Activated naive CD8-positive, alpha-beta T cell treated with anti-CD3 and anti-CD28 coated beads, Interleukin-2, amount 10 ng/mL, durations not matched to agents 7 days and 5 days (primary cell): ENCODE measurements at places on chromosomes 3 and 15. TPM values are rescaled to one million over a fixed set of nuclear protein-coding genes. Genes with fewer than 3 reads are reported as not detected.
A peak's percentile ranks its signal among the peaks of the same experiment; 100 is the strongest.

- no peak for DNase-seq
- peaks cover 8% of the 10 kb centered on the region for H3K27me3 ChIP-seq
- peaks cover 5% of the 10 kb centered on the region for H3K4me1 ChIP-seq
Measured at GRCh38 chr3:140724856-140725812, 47.3 kb downstream of the TRIM42 start.

GRCh38 chr3:2511356-2511755 is 412.7 kb downstream of the CNTN4 start:
- H3K4me3 ChIP-seq: no peak overlapping the region
- no peak for DNase-seq
- H3K27ac ChIP-seq: no peak overlapping the region

GRCh38 chr3:162764808-162765071 is 1268.1 kb downstream of the OTOL1 start:
- H3K4me1 ChIP-seq: no peaks in the 10 kb centered on the region
- no peaks in the 10 kb centered on the region for H3K36me3 ChIP-seq
- no peak overlapping the region for H3K4me3 ChIP-seq
- no peak overlapping the region for H3K27ac ChIP-seq
- H3K27me3 ChIP-seq: no peaks in the 10 kb centered on the region

Gene CFAP100
- not detected for total RNA-seq

Gene MOBP
- total RNA-seq: not detected

Gene PLSCR2
- total RNA-seq: not detected

- H3K27me3 ChIP-seq: peaks cover 64% of the 10 kb centered on the region
- H3K36me3 ChIP-seq: peaks cover 4% of the 10 kb centered on the region
- no peak overlapping the region for H3K4me3 ChIP-seq
Measured at GRCh38 chr15:95295896-95296625, 1034.4 kb upstream of the NR2F2 start.

Gene UROC1
- total RNA-seq: not detected

GRCh38 chr3:48426944-48427629 is 2.8 kb downstream of the PLXNB1 start:
- no peak overlapping the region for H3K4me3 ChIP-seq
- H3K27me3 ChIP-seq: peaks cover 19% of the 10 kb centered on the region
- peaks cover 3% of the 10 kb centered on the region for H3K36me3 ChIP-seq
- H3K27ac ChIP-seq: no peak overlapping the region

DNA sequence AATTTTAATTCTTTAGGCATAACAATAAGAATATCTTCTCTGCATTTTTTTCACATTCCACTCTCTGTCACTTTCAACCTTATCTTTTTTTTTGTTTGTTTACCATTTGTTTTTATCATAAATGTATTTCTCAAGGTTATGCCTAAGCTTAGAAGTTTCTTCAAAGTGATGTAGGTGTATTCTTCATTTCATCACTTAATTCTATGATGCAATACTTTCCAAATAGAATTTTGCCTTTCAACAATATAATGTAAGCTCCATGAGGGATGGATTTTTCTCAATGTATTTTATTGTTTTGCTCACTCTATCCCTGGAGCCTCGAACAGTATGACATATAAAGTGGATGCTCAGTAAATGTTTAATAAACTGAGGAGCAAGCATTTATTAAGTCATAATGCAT is 444.9 kb downstream of the EPHA6 start:
- no peaks in the 10 kb centered on the region for H3K27me3 ChIP-seq
- H3K36me3 ChIP-seq: no peaks in the 10 kb centered on the region
- no peak overlapping the region for H3K4me3 ChIP-seq

- H3K36me3 ChIP-seq: no peaks in the 10 kb centered on the region
- H3K27ac ChIP-seq: no peak overlapping the region
- peaks cover 9% of the 10 kb centered on the region for H3K27me3 ChIP-seq
- DNase-seq: no peak
Measured at GRCh38 chr3:159881208-159881607, 107.4 kb upstream of the IL12A start.

- no peak for DNase-seq
- H3K36me3 ChIP-seq: no peaks in the 10 kb centered on the region
- no peak overlapping the region for H3K4me3 ChIP-seq
- no peaks in the 10 kb centered on the region for H3K27me3 ChIP-seq
Measured at GRCh38 chr15:99981839-99982658, 248.8 kb upstream of the LYSMD4 start.

Gene SAMD7
- total RNA-seq: not detected

- no peak for DNase-seq
- no peaks in the 10 kb centered on the region for H3K4me1 ChIP-seq
- H3K4me3 ChIP-seq: no peak overlapping the region
- no peaks in the 10 kb centered on the region for H3K36me3 ChIP-seq
- H3K27ac ChIP-seq: no peak overlapping the region
- no peaks in the 10 kb centered on the region for H3K27me3 ChIP-seq
Measured at GRCh38 chr3:124174910-124175874, 183.3 kb upstream of the ROPN1 start.

DNA sequence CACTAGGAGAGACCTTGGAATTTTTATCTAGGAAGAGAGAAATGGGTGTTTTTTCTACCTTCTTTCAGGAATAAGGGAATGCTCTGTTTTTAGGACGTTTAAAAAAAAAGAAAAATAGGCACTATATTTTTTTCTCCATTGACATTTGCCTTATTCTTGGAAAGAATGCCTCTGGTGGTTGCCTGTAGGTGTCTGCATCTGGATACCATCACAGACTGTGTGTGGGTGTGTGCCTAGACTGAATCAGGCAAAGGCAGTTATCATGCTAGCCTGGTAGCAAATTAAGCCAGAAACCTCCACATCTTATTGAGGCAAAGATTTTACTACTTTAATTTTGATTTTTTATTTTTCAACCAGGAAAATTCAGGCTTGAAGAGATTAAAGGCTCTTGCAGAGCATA is 513.6 kb upstream of the KCNMB2 start:
- no peak overlapping the region for H3K4me3 ChIP-seq
- H3K27me3 ChIP-seq: no peaks in the 10 kb centered on the region
- no peak overlapping the region for H3K27ac ChIP-seq
- DNase-seq: no peak

- no peak for DNase-seq
- H3K27me3 ChIP-seq: peaks cover 27% of the 10 kb centered on the region
- H3K4me1 ChIP-seq: no peaks in the 10 kb centered on the region
- H3K36me3 ChIP-seq: no peaks in the 10 kb centered on the region
Measured at GRCh38 chr15:72833561-72833960, 50.0 kb upstream of the ADPGK start.

DNA sequence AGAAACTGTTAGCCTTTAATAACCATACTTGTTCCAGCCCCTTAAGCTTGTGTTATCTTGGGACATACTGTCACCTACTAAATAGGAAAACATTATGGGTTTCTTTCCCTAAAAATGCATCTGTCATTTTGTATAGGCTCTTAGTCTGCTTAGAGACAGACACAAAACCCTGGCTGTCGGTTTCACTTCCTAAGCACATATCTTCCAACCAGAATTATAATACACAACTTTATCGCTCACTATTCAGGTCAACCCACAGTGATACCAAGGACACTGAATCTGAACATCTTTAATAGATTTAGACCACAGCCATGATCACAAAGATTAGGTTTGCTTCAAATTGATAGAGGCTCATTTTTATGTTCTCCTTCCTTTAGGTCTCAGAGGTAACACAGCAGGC is 111.8 kb downstream of the CFAP20DC start:
- no peaks in the 10 kb centered on the region for H3K4me1 ChIP-seq
- H3K27ac ChIP-seq: no peak overlapping the region
- H3K36me3 ChIP-seq: no peaks in the 10 kb centered on the region
- H3K27me3 ChIP-seq: no peaks in the 10 kb centered on the region
- no peak overlapping the region for H3K4me3 ChIP-seq

- H3K4me3 ChIP-seq: no peak overlapping the region
- peaks cover 3% of the 10 kb centered on the region for H3K4me1 ChIP-seq
- no peaks in the 10 kb centered on the region for H3K36me3 ChIP-seq
- DNase-seq: no peak
Measured at GRCh38 chr3:197335428-197336132, 37.2 kb upstream of the DLG1 start.

GRCh38 chr15:92714077-92714476 is 58.5 kb upstream of the FAM174B start:
- H3K4me3 ChIP-seq: peak overlapping the region; percentile 74
- DNase-seq: no peak
- no peak overlapping the region for H3K27ac ChIP-seq
- H3K4me1 ChIP-seq: peaks cover 7% of the 10 kb centered on the region

GRCh38 chr15:71780115-71780976 is 30.0 kb upstream of the NR2E3 start:
- H3K36me3 ChIP-seq: no peaks in the 10 kb centered on the region
- no peak for DNase-seq
- no peak overlapping the region for H3K4me3 ChIP-seq
- H3K4me1 ChIP-seq: no peaks in the 10 kb centered on the region
- no peak overlapping the region for H3K27ac ChIP-seq

- H3K4me1 ChIP-seq: peaks cover 53% of the 10 kb centered on the region
- no peaks in the 10 kb centered on the region for H3K27me3 ChIP-seq
- H3K27ac ChIP-seq: peak within 1 kb of the TSS; percentile 98
Measured at GRCh38 chr3:13420045-13420830, at the start of gene NUP210. Gene NUP210 (minus strand): TSS chr3:13420322. CDS start chr3:13420226, 96 bp downstream.

GRCh38 chr15:85681386-85681785 is 113.3 kb downstream of the KLHL25 start:
- peaks cover 23% of the 10 kb centered on the region for H3K36me3 ChIP-seq
- H3K4me3 ChIP-seq: no peak overlapping the region
- peaks cover 5% of the 10 kb centered on the region for H3K4me1 ChIP-seq
- no peak overlapping the region for H3K27ac ChIP-seq
- no peak for DNase-seq

- H3K27ac ChIP-seq: no peak overlapping the region
- H3K36me3 ChIP-seq: no peaks in the 10 kb centered on the region
- peaks cover 10% of the 10 kb centered on the region for H3K27me3 ChIP-seq
- DNase-seq: no peak
Measured at GRCh38 chr3:142595581-142595950, 627 bp upstream of the PLS1 start.

Gene GJD2
- total RNA-seq: not detected

Gene NISCH
- 125 TPM for total RNA-seq

DNA sequence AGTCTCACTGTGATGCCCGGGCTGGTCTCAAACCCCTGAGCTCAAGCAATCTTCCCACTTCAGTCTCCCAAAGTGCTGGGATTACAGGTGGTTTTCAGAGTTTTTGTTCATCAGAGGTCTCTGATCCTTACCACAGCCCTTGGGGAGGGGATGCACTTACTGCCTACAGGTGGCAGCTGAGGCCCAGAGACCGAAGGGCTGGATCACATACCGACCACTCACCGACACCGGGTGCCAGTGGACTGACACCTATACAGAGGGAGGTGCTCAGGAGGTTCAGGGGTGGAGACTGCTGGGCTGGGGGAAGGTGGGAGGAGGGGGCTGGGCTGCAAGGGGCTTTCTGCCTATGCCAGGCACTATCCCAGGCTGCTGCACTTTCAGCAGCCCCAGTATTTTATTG is 19.5 kb downstream of the DUSP7 start:
- H3K27ac ChIP-seq: no peak overlapping the region
- no peaks in the 10 kb centered on the region for H3K27me3 ChIP-seq
- peaks cover 2% of the 10 kb centered on the region for H3K4me1 ChIP-seq

Gene POLQ
- 25.9 TPM for total RNA-seq

GRCh38 chr3:149820183-149820582 is 7.2 kb downstream of the RNF13 start:
- H3K4me1 ChIP-seq: peaks cover 24% of the 10 kb centered on the region
- DNase-seq: no peak
- no peak overlapping the region for H3K4me3 ChIP-seq
- H3K36me3 ChIP-seq: peaks cover 25% of the 10 kb centered on the region
- H3K27me3 ChIP-seq: no peaks in the 10 kb centered on the region

GRCh38 chr15:70195171-70195570 is 97.5 kb upstream of the TLE3 start:
- H3K4me3 ChIP-seq: no peak overlapping the region
- H3K4me1 ChIP-seq: no peaks in the 10 kb centered on the region
- no peak overlapping the region for H3K27ac ChIP-seq
- peaks cover 2% of the 10 kb centered on the region for H3K27me3 ChIP-seq
- no peaks in the 10 kb centered on the region for H3K36me3 ChIP-seq
- no peak for DNase-seq

DNA sequence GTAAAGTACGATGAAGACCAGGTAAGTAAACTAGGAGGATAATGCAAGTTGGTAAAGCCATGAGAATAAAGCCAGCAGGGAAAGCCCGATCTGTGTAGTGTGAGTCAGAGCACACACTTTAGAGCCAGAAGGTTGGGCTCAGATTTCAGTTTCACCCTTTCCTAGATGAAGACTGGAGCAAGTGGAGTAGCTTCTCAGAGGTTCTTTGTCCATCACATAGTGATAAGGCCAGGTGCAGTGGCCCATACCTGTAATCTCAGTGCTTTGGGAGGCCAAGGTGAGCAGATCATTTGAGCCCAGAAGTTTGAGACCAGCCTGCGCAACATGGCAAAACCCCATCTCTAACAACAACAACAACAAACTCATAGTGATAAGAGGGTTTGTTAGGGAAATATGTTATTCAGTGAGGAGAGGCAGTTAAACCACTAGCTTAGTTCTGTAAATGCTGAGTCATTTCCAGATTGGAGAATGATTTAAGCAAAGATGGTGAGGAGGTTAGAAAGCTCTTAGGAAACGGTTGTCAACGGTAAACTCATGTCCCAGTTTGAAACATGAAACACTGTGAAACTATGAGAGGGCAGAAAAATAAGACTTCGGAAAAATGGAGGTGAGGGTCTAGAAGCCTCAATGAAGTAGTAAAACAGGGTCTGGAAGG is 39.0 kb downstream of the IL12A start:
- H3K4me3 ChIP-seq: no peak overlapping the region
- H3K27ac ChIP-seq: peak overlapping the region; percentile 50
- H3K36me3 ChIP-seq: no peaks in the 10 kb centered on the region

- no peak overlapping the region for H3K27ac ChIP-seq
- no peaks in the 10 kb centered on the region for H3K36me3 ChIP-seq
- H3K27me3 ChIP-seq: no peaks in the 10 kb centered on the region
- H3K4me1 ChIP-seq: no peaks in the 10 kb centered on the region
- H3K4me3 ChIP-seq: no peak overlapping the region
Measured at GRCh38 chr3:140595295-140595694, 82.6 kb upstream of the TRIM42 start.

Gene ARGFX
- not detected for total RNA-seq

Gene MB21D2
- 4.3 TPM for total RNA-seq

Gene DIS3L
- total RNA-seq: 27.8 TPM

DNA sequence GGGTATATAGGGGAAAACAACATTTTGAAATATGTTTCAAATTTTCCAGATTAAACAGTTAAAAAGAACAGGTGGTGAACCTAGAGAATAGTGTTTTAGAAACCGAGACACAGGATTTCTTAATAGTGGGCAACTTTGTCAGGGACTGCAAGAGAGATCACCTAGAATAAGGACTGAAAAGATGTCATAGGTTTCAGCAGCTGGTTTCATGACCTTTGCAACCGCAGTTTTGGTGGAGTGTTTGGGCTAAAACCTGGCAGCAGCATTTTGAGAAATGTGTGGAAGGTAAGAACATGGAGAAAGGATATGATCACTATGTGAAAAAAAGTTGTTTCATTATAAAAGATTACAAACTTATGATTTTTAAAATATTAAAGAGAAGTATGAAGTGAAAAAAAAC is 34.9 kb downstream of the PRKCI start:
- no peaks in the 10 kb centered on the region for H3K27me3 ChIP-seq
- H3K4me3 ChIP-seq: no peak overlapping the region
- H3K27ac ChIP-seq: no peak overlapping the region
- peaks cover 28% of the 10 kb centered on the region for H3K4me1 ChIP-seq

Gene ZNF197
- 19.2 TPM for total RNA-seq

Gene SLC28A2
- total RNA-seq: not detected

Gene TMEM212
- not detected for total RNA-seq
